ENCODE measurements at places on chromosomes 12 and 14.

DNA sequence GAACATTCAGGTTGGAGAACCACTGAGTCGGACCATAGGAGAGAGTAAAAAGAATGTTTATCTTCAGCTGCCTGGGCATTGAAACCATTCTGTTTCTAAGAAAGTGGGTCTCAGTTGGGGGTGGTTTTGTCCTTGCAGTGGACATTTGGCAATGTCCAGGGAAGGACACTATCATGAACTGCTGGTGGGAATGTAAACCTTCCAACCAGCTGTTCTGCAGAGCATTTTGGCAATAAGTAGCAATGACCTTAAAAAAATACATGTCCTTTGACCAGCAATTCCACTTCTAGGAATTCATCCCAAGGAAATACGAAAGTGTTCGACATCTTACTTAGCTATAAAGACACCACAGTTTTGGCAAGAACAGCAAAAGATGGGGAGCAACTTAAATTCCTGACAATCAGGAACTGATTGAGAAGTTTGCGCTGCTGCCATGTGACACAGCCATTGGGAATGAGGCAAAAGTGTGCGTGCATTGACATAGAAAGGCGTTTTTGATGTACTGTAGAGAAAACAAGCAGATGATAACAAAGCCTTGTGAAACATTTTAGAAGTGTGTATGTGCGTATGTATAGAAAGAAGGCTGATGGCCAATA lies 82.9 kb upstream of the MAP1LC3B2 start:
- no peaks in the 10 kb centered on the region for H3K4me1 ChIP-seq
- no peak overlapping the region for H3K4me3 ChIP-seq
- H3K27me3 ChIP-seq: peaks cover 4% of the 10 kb centered on the region
- DNase-seq: no peak
- H3K27ac ChIP-seq: no peak overlapping the region

GRCh38 chr12:51033048-51033447 lies 6.9 kb upstream of the SLC11A2 start:
- H3K27me3 ChIP-seq: no peaks in the 10 kb centered on the region
- H3K4me3 ChIP-seq: no peak overlapping the region
- no peak for DNase-seq
- H3K27ac ChIP-seq: no peak overlapping the region
- H3K36me3 ChIP-seq: no peaks in the 10 kb centered on the region
- peaks cover 8% of the 10 kb centered on the region for H3K4me1 ChIP-seq

GRCh38 chr14:50225974-50226297 lies 5.4 kb downstream of the SOS2 start:
- peaks cover 16% of the 10 kb centered on the region for H3K36me3 ChIP-seq
- no peak overlapping the region for H3K4me3 ChIP-seq
- no peak overlapping the region for H3K27ac ChIP-seq
- DNase-seq: no peak
- H3K27me3 ChIP-seq: no peaks in the 10 kb centered on the region
- peaks cover 33% of the 10 kb centered on the region for H3K4me1 ChIP-seq

DNA sequence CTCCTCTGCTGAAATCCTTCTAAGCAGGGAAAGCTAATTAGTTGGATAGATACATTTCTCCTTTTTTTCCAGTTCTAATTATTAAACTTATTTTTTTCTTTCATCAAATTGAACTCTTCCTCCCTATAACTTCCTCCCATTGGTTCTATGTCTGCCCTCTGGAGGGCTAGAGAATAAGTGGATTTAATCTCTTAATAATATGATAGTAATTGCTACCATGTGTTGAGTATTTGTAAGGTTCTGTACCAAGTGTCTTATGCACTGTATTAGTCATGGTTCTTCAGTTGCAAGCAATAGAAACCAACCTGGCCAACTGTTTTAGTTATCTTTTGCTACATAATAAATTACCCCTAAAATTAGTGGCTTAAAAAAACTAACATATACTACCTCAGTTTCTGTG lies 190.5 kb upstream of the PLXNC1 start:
- H3K36me3 ChIP-seq: no peaks in the 10 kb centered on the region
- H3K4me1 ChIP-seq: no peaks in the 10 kb centered on the region
- H3K4me3 ChIP-seq: no peak overlapping the region
- H3K27me3 ChIP-seq: no peaks in the 10 kb centered on the region
- no peak for DNase-seq
- H3K27ac ChIP-seq: no peak overlapping the region

- H3K4me3 ChIP-seq: no peak overlapping the region
- H3K4me1 ChIP-seq: peaks cover 16% of the 10 kb centered on the region
- peak overlapping the region; percentile 59 for H3K27ac ChIP-seq
- H3K27me3 ChIP-seq: peaks cover 38% of the 10 kb centered on the region
- DNase-seq: no peak
- H3K36me3 ChIP-seq: no peaks in the 10 kb centered on the region
These were observed 21.8 kb upstream of the EIF2B2 start for GRCh38 chr14:74980731-74981461.

GRCh38 chr12:53065470-53065869 lies 13.7 kb downstream of the SPRYD3 start:
- no peak overlapping the region for H3K27ac ChIP-seq
- H3K27me3 ChIP-seq: no peaks in the 10 kb centered on the region
- no peak overlapping the region for H3K4me3 ChIP-seq
- H3K4me1 ChIP-seq: peaks cover 5% of the 10 kb centered on the region
- H3K36me3 ChIP-seq: peaks cover 11% of the 10 kb centered on the region
- DNase-seq: no peak

DNA sequence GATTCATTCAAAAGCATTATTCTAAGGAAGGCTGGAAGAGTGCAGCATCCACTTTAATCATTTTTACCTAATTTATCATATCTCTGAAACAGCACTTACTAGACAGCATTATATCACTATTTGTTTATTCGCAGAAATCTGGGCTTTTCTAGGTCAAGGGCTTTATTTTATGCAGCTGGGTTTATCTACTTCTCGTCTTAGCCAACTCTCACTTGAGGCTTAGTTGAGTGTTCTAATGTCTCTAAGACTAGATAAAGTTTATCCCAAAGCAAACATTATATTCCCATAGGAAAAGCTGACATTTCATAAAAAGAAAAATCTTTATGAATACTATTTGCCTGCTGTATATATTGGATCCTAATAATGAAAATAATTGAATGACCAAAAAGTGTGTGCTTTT lies 720.8 kb upstream of the FLRT2 start:
- H3K4me3 ChIP-seq: no peak overlapping the region
- H3K4me1 ChIP-seq: peaks cover 1% of the 10 kb centered on the region
- H3K36me3 ChIP-seq: no peaks in the 10 kb centered on the region
- no peak overlapping the region for H3K27ac ChIP-seq

DNA sequence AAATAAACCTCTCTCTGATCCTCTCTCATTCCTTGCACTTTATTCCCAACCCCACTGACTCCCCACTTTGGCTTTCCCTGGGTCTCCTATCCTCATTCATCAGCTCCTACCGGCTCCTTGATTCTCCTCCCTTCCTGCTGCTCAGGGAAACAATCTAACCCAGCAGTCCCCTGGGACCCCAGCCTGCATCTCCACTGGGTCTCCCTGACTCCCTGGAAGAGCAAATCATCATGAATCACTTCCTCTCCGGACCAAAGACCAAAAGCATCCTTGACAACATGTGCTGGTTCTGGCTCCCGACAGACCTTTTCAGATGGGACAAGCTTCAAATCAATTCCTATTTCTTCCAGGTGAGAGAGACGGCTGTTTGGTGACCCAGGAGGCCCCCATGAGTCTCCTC lies 76.6 kb downstream of the HSPB8 start:
- H3K4me1 ChIP-seq: no peaks in the 10 kb centered on the region
- H3K27me3 ChIP-seq: peaks cover 12% of the 10 kb centered on the region
- H3K36me3 ChIP-seq: peaks cover 6% of the 10 kb centered on the region
- DNase-seq: no peak
- H3K27ac ChIP-seq: no peak overlapping the region

- H3K27me3 ChIP-seq: peaks cover 49% of the 10 kb centered on the region
- DNase-seq: no peak
- H3K27ac ChIP-seq: no peak overlapping the region
- no peak overlapping the region for H3K4me3 ChIP-seq
- H3K4me1 ChIP-seq: no peaks in the 10 kb centered on the region
These were observed 7.6 kb downstream of the KRT85 start for GRCh38 chr12:52359621-52360061.

- no peaks in the 10 kb centered on the region for H3K36me3 ChIP-seq
- H3K27ac ChIP-seq: no peak overlapping the region
- H3K4me1 ChIP-seq: peaks cover 17% of the 10 kb centered on the region
These were observed 18.9 kb upstream of the POC1B start for GRCh38 chr12:89544681-89545184.

All from progenitor cell of endocrine pancreas (in vitro differentiated cells).